Hippocampal formation (tissue), 2 donors: ENCODE measurements at places on chromosomes 12 and 14.

DNA sequence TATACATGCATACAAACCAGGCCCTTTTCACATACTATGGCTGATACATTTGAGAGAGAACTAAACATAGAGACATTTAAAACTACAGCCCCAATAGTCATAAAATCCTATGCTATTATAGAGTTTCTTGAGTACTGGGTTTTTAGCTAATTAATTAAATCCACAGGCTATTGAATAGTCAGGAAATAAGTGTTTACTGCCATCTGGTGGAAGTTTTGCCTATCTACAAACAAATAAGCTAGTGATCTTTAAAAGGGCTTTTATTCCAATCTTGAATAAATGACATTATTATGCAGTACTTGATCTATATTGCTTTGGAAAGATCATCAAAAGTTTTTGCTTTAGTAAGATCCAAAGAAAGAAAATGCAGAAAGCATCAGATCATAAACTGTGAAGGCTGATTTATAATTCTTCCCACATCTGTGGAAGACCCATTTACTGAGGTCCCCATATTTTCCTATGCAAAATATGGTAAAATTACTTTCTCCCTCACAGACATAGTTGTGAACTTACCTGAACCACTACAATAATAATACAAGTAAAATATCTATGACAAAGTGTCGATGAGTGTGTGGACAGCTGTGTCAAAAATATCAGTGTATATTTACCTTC is 131.3 kb downstream of the ITPR2 start:
- DNase-seq, result no peak

- no peak for DNase-seq
Measured at GRCh38 chr14:74577247-74577947, 34.6 kb downstream of the LTBP2 start.

GRCh38 chr12:27290501-27291168 is 42.0 kb upstream of the BMAL2 start:
- DNase-seq, result no peak

DNA sequence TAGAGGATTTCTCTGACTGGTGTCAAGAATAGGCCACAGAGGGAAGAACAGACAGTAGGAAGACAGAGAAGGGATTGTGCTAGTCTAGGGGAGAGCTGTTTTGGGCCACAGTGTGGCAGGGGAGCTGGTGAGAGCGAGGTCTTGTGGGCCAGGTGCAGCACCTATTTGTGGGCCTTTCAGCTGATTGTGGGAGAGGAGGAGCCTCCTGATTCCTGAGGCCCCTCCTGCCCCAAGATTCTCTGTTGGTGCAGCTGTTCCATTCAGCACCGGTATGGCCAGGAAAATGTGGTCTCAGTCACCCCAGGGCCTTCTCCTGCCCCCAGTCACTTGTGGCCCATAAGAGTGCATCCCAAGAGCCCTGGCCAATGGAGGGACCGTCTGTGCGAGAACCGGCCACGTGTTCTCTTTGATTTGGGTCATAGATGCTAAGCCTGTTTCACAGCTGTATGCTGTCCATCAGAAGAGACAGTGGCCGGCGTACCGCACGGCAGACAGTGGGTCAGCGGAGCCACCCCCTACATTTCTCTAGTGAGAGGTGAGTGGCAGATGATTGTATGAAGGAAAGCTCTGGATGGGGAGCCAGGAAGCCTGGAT is 27.7 kb downstream of the TPCN1 start:
- DNase-seq, result no peak

- no peak for DNase-seq
Measured at GRCh38 chr14:50363714-50364111, 33.0 kb downstream of the CDKL1 start.

DNA sequence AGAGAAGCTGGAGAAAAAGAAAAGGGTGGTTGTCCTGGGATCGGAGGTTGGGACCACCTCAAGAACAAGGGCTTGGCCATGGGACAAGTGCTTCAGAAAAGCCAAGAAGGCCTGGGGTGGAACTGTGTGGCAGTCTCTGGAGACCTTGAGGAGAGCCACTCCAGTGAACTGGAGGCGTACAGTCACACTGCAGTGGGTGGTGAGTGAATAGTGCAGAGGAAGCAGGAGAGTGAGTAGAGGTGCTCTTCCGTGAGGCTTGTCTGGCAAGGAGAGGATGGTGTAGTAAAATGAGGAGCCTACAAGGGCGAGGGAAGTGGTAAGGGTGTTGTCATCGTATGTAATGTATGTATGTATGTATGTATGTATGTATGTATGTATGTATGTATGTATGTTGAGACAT is 20.9 kb downstream of the RASSF3 start:
- DNase-seq, result no peak

DNA sequence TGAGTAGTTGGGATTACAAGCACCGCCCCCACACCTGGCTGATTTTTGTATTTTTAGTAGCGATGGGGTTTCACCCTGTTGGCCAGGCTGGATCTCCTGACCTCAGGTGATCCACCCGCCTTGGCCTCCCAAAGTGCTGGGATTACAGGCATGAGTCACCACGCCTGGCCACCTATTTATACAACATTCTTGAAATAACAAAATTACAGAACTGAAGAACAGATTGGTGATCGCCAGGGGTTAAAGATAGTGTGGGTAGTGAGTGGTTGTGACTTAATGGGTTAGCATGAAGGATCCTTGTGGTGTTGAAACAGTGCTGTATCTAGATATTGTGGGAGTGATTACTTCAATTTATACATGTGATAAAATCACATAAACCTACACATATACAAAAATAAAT is 7.4 kb downstream of the GLIPR1L1 start:
- DNase-seq, result no peak

GRCh38 chr12:124506145-124506831 is 61.1 kb downstream of the NCOR2 start:
- no peak for DNase-seq

GRCh38 chr14:104149617-104150135 is 11.3 kb downstream of the KIF26A start:
- no peak for DNase-seq

- DNase-seq, result no peak
Measured at GRCh38 chr12:39622306-39622705, 2.7 kb upstream of the ABCD2 start.

GRCh38 chr12:6818222-6818621 is 3.4 kb upstream of the GPR162 start:
- no peak for DNase-seq

DNA sequence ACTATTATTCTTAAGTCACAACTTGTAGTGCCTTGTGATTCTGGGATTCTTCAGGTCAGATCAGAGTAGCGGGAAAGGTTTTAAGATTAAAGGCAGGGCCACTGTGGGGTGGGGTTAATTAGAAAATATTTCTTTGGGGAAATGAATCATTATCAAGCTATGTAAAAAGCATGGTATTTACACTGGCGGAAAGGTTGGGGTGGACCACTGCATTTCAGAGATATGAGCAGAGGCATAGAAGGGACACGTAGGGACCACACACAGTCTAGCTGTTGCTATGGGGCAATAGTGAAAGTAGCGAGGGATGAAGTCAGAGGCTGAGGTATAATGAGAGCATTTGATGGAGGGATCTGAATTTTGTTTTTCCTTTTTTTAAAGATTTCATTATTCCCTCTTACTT is 31.7 kb upstream of the KCNH3 start:
- no peak for DNase-seq

GRCh38 chr14:81211844-81212243 is 8.9 kb downstream of the GTF2A1 start:
- DNase-seq, result peak; percentile 15

DNA sequence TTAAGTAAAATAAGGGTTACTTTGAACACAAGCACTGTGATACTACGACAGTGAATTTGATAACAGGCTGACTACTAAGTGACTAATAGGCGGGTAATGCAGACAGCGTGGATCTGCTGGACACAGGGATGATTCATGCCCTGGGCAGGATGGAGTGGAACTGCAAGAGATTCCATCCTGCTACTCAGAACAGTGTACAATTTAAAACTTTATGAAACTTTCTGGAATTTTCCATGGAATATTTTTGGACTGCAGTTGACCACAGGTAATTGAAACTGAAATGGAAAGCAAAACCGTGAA is 46.0 kb downstream of the YEATS4 start:
- DNase-seq, result no peak

DNA sequence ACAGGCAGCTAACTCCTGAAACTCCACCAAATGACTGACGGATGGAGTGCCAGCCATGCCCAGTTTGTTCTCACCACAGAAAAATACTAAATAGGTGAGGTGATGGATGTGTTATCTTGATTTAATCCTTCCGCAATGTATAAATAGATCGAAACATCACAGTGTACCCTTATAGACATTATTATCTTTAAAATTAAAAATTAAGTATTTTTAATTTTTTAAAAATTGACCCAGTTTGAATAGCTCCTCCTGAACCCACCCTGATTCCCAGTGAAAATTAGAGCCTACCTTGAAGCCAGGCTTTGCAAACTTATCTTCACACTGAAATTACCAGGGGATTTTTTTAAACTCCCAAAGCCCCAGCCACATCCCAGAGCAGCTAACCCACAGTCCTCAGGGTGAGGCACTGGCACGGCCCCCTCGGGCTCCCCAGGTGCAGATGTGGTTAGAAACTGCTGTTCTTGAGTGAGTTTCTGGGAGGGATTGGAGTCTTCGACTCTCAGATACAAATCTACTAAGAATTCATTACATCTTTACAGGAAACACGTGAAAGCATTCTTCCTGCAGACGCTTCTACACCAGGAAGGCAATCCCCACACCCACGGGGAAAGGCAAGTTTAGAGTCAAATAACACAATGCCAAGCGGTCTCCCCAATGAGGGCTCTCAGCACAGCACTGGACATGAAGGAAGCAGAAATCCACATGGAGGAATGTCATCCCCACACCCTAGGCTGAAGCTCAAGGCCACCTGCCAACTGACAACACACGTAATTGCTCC is 126.4 kb downstream of the RIMBP2 start:
- DNase-seq, result no peak

DNA sequence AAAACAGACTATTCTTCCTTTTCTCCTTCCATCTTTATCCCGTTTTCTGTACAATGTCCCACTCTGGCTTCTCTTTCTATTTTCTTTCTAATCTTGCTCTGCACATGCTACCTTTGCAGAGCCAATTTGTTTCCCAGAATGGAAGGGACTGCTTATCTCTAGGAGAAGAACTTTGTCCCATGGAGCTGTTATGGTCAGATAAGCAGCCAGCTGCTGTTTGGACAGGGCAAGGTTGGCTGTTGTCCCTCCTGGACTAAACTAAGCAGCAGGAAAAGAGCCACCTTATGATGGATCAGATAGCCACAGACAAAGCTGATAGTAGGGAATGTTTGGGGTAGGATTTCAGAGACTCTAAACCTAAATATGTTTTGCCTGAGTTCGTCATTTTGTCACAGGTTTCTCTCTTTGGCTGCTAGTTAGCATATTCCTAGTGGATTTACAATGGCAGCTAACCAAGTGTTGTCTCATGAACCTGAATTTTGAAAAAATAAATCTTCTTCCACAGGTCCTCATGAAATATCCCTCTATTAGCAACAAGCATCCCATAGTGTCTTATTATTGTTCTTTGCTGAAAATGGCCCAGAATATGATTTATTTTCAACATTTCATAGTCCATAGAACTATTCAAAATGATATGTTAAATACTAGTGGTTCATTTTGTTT is 262.8 kb downstream of the SLC16A7 start:
- DNase-seq, result no peak
